ENCODE measurements at places on chromosomes 11 and 22.
A peak's percentile ranks its signal among the peaks of the same experiment; 100 is the strongest.

DNA sequence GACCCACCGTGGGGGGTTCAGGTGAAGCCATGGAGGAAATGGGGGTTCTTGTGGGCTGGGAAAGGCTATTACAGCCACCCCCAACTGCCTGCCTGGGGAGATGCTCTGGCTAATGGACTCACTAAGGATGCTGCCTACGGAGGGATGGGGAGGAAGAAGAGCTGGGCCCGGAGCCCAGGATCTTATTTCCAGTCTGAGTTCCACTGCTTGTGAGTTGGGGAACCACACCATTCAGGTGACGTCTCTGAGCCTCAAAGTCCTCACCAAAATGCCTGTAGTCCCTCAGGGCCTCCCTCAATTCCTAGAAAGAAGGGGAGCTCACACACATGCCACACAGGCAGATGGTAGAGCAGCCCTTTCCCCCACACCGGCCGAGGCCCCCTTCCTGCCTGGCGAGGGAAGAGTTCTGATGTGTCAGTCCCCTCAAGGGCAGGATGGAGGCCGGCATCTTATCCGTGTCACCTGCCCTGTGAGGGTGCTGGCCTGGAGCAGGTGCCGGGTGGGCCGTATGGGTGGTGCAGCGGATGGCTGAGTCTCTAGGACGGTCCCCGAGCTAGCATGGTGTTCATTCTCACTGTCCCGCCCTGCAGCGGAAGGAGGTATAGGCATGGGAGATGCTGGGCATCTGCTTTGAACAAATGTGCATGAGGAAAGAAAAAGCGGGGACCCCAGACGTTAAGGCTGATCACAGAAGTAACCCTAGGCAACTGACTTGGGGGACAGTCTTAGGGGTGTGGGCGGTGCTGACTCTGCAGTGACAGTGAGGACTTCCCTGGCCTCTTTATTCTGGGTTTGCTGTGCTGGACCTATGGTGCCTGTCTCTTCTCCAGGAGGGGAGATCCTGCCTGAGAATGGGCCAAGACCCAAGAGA, 15.7 kb downstream of the MRGPRF start:
- DNase-seq: no peak

GRCh38 chr11:44456544-44457300, 108.7 kb upstream of the CD82 start:
- DNase-seq: no peak

DNA sequence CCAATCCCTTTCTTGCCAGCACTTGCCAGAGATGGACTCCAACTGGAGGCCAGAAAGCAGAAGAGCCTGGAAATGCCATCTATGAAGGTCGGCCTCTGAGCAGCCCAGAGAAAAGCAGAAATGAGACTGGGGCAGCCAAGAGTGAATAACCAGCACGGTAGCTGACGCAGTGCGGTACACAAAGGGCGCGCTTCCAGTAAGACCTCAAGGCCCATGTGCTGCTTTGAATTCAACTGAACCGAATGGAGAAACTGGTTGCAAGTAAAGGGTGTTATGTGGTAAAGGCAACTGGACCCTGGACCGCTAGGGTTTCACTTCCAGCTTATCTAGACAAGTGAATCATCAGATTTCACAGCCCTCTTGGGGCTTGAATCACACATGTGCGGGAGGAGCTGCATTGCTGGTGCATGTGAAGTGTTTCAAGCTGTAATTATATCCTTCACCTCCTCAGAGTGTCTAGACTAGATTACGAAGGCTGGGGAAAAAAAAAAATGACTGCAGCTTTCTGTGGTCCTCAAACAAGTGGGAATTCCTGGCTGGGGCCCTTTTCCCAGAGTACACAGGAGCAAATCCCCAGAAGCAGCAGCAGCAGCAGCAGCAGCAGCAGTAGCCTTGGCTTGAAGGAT, 128.9 kb downstream of the CCDC34 start:
- peak; percentile 95 for DNase-seq

DNA sequence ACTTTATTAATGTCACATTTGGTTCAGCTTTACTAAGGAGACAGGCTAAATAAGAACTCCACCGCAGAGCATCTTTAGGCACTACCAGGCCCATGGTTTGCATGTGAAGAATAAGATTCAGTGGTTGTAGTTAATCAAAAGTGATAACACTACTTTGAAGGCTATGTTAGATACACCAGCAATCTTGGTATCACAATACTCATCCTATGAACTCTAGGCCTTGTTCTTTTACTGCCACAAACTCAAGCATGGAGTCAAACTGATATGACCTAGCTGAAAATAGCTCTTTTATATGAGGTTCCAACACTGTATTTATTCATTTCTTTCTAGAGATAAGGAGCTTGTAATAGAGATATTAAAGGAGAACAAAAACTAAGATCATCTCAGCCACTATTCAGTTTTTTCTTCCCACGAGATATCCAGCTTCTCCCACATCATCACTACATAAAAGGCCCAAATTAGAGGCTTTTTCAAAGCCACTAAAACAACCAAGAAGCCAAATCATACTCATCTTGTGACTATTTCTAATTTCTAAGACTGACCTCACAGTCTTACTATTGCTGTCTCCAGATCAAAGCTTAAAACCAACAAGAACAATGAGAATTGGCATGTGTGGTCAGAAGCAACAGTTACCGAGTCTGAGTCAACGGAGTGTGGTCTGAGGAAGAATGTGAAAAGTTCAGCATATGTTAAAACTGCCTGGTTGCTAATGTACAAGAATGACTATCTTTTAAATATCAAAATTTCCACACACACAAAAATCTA, 25.1 kb upstream of the GUCY1A2 start:
- peak; percentile 99 for DNase-seq

GRCh38 chr11:2531277-2531986, 86.6 kb downstream of the KCNQ1 start:
- DNase-seq: no peak

- DNase-seq: no peak
Measured at GRCh38 chr22:43854121-43854785, 8.1 kb downstream of the SULT4A1 start.

- DNase-seq: no peak
Measured at GRCh38 chr11:16226245-16226644, 130.1 kb downstream of the SOX6 start.

DNA sequence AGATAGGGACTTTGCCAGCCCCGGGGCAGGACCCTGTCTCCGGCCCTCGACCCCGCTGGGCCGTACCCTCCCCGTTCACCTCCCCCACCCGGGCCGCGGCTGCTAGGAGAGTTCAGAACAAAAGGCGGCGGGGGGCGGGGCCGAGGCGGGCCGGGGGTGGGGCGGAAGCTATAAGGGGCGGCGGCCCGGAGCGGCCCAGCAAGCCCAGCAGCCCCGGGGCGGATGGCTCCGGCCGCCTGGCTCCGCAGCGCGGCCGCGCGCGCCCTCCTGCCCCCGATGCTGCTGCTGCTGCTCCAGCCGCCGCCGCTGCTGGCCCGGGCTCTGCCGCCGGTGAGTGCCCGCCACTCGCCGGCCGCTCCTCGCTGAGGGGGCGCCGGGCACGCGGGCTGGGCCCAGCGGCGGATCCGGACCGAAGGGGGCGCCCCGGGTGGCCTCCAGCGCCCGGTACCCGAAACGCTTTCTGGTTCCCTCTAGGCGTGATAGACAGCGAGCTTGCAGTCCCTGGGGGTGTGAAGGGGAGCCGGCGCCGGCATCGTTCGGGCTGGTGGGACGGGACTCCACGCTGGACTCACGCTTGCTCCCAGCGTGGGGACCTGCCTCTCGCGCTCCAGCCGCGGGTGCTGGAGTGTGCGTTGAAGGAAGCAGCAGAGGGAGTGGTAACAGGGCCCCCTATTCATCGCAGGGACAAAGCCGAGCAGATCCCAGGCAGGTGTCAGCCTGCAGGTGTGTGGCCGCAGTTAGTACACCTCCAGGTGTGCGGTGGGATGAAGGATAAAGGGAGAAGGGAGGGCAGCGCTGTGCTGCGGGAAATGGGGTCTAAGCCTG, at the start of gene MMP11:
Gene MMP11 (plus strand): TSS at position 201 of the 825 bp plus-strand sequence. CDS start 22 bp downstream, at position 223.
- DNase-seq: no peak

GRCh38 chr11:96388891-96389719, 607 bp downstream of the CCDC82 start:
- DNase-seq: peak; percentile 8

DNA sequence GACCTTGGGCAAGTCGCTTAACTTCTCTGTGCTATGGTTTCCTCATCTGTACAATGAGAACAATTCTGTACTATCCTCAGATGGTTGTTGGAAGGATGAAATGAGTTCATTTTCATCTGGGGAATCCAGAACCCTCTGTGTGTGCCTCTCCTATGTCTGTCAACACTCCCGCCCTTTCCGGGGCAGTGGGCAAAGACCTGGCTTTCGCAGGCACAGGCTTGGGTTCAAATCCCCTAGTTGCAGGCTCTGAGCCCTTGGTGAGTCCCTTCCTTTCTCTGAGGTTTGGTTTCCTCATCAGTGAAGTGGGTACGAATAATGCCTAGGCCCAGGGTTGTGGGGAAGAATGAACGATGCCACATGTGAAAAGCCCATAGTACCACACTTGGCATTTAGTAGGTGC, 6.0 kb downstream of the PNPLA5 start:
- DNase-seq: no peak

DNA sequence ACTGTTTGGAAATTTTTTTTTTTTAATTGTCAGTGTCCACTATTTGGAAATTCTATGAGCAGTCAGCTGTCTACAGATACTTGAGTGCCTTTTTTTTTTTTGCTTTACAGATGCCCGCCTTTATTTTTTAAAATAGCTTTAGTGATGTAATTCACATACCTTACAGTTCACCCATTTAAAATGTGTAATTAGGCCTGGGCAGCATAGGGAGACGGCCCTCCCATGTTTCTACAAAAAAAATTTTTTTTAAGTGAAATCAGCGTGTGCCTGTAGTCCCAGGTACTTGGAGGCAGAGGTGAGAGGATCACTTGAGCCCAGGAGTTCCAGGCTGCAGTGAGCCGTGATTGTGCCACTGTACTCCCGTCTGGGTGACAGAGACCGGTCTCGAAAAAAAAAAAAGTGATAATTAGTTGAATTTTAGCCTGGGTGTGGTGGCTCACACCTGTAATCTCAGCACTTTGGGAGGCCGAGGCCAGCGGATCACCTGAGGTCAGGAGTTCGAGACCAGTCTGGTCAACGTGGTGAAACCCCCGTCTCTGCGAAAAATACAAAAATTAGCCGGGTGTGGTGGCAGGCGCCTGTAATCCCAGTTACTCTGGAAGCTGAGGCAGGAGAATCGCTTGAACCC, 1.5 kb downstream of the ZNF143 start:
- no peak for DNase-seq

DNA sequence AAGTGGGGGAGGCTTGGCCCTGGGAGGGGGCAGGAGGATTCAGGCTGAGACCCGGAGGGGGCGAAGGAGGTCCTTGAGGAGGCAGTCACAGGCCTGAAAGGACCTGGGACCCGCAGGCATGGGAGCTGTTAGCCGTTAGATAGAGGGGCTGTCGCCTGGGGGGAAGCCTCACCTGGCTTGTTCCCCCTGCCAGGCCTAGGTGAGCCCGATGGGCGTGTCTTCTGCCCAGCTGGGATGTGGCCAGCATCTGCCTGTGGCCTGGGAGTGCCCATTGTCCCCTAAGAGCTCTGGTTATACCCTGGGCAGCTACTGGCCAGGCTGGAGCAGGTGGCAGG, 1.8 kb upstream of the DUSP8 start:
- no peak for DNase-seq

DNA sequence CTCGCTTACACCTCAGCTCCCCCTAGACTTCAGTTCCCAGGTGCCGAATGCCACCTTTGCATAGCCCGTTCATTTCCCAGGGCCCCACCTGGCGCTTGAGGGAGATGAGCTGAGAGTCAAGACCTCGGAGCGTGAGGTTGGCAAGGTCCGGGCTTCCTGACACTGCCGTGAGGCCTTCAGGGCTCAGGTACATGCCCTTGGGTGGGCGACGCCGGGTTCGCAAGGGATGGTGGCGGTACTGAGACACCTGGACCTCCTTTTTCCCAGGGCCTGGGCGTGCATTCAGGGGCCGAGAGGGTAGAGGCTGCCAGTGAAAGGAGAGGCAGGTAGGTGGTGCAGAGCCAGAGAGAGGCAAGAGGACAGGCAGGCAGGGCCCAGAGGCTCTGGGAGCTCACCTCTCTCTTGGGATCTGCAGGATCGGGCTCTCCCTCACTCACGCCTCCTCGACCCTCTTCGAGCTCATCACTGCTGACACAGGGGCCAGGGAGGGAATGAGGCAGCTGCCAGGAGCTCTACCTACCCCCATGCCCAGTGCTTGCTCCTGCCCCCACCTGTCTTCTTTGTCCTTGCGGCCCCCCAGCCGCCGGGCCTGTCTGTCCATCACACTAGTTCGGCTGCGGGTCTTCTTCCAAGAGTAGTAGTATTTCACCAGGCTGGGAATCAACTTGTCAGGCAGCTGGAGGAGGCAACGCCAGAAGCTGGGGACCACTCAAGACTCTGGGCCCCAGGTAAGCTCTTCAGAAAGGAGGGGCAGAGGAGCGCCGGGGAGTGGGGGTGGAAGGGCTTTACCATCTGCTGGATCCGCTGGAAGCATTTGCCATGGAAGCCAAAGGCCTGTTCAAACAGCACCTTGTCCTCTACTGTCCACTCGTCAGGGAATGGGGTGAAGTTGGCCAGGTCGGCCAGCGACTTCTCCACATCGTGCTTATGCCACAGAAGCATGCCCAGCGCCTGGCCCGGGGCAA, 2.8 kb downstream of the RCOR2 start:
- DNase-seq: no peak

DNA sequence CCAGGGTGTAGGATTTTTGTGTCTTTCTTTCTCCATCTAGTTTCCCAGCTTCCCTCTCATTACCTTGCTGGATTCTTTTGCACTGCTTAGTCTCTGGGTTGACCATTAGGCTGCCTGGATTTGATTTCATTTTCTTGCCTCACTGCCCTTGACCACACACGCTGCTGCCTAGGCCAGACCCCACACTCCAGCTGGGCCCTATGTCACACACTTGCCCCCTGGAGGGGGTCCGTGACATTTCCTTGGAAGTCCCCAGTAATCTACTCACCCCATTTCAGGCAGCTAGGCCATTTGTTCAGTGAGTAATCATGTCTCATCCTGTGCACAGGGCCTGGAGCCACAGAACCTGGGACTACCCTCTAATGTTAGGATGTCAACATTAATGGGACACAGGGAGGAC, 81.9 kb upstream of the SPON1 start:
- no peak for DNase-seq

GRCh38 chr11:63906585-63906984, 10.4 kb downstream of the RCOR2 start:
- DNase-seq: no peak

DNA sequence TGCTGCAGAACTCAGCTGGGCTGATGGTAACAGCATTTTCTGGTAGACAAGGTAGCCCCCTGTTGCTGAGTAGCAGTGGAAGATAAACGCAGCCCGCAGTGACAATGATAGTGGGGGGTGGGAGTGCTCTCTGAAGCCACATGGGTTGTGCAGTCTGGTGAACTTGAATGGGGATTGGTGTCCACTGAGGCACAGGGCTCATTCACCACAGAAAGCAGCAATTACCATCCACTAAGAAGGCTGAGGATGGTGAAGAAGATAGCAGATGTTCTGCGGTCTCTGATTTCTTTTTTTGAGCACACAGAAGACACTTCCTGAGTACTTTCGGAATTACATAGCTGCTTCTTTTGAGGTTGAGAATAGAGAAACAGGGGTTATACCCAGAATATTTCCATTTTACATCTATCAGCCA, 150.3 kb downstream of the LRRC4C start:
- no peak for DNase-seq

Data from non-pigmented ciliary epithelial cell (primary cell).